Caudate nucleus (tissue), 63 donors: ENCODE measurements at places on chromosomes 4 and X.

DNA sequence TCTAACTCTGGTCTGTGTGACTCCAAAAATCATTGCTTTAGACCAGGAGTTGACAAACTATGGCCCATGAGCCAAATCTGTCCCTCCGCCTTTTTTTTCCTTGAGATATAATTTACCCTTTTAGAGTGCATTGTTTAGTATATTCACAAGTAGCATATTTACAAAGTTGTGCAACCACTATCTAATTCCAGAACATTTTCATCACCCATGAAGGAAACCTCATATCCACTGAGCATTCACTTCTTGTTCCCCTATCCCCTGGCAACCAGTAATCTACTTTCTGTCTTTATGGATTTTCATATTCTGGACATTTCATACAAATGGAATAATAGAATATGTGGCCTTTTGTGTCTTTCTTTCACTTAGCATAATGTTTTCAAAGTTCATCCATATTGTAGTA, 67.4 kb upstream of the CITED1 start:
- DNase-seq = no peak

DNA sequence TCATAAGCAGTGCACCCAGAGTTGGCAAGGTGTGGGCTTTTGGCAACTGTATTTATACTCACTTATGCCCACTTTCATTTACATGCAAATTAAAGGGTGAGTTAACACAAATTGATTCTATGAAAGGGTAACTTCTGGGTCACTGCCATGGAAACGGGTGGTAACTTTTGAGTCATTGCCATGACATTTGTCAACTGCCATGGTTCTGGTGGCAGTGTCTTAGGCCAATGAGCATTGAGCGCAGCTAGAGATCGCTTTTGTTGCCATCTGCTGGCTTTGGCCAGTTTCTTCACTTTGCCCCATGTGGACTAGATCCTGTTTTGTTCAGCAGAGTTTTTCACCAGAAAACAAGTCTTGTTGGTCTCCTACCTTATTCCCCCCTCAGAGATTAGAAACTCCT, 170.8 kb upstream of the NUDT6 start:
- no peak for DNase-seq

DNA sequence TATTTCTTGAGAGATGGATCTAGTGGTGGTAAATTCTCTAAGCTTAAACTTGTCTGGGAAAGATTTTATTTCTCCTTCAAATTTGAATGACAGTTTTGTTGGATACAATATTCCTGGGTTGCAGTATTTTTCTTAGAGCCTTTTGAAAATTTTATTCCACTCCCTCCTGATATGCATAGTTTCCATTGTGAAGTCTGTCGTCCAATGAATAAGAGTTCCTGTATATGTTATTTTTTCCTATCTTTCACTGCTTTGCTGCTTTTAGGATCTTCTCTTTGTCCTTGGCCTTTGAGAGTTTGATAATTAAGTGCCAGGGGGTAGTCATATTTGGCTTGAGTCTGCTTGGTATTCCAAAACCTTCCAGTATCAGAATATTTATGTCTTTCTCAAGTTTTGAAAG, 1156.4 kb upstream of the AGA start:
- DNase-seq = no peak

DNA sequence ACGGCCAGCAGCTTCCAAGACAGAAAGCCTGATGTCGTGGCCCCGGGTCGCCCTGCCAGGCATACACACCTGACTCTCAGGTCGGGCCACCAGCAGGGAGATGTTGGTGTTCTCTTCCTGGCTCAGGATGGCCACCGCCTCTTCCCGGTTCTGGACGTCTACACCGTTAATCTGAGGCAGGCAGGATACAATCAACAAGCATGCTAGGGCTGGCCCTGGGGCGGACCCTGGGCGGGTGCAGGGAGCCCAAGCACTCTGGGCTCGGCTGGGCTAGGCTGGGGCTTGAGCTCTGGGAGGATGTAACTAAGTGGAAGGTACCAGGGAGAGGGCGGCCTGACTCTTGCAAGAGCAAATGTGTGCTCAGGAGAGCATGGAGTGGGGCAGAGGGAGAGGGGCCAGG, 11.0 kb downstream of the SSR4 start:
- no peak for DNase-seq

- no peak for DNase-seq
Measured at GRCh38 chrX:118345045-118345463, 852 bp upstream of the WDR44 start.

GRCh38 chr4:17964576-17964975, 57.0 kb downstream of the LCORL start:
- no peak for DNase-seq

DNA sequence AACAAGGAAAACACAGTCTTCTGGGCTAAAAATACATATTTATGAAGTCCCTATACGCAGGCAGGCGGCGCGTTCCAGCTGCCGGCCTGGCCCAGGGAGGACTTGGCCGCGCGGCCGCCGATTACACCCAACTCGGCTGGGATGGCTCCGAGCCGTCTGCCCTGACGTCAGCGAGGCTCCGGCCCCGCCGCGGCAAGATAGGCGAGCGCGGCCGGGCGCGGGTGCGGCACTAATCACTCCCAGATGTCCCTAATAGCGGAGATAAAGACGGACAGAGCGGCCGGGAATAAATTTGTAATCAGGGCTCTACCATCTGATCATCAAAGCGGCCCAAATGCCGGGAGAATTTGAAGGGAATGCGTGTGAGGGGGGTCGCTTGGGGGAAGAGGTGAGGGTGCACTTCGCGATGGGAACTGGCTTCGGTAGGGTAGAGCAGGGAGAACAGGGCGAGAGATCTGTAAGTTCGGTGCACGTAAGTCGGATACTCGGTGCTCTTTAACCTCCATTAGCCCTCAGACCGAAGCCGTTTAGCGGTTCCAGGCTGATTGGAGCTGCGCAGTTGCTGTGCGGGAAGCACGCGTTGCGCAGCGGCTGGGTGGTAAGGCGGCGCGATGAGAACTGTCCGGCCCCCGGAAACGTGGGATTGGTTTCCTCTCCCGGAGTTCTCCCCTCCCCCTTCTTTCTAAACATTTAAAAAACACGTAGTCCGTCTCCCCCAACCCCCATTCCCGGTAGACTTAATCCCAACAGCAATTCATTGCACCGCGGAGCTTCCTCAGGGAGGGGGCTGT, 7.7 kb downstream of the HAND2 start:
- no peak for DNase-seq

DNA sequence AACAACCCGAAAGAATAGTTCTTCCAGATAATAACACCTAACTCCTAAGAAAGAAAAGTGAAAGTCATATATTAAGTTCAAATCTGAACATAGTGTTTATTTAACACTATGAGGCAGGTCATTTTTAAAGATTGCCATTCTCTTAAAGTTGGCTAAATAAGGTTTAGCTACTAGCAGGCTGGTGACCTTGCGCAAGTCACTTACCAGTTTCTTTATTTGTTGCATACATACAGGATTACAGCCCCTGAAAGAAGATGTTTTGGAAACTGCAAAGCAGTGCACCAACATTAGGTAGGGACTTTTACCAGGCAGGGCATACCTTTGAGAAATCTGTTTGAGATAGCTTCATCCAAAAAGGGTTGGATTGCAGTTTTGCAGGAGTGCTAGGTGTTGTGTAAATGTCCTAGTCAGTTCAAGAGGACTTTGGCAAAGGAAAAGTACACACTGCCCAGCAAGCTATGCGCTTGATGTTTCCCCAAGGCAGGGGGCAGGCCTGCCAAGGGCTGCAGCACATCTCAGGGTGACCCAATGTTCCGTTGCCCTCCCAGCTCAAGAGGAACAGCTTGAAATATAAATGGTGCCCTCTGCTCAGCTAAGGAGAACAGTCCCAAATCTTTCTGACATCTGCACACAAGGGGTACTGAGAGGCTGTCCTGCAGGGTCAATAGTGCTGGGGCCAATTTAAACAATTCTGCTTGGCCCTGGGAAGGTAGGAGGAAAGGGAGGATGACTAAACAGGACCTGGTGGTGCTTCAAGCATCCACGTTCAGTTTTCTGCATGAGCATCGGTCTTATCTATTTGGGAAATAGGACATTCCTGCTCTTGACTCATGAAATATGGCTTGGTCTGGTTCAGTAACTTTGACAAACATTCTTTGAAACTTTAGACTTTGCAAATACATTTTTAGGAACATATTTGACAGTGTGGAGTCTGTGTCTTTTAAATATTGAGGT, 130.8 kb downstream of the COL4A6 start:
- DNase-seq = no peak

DNA sequence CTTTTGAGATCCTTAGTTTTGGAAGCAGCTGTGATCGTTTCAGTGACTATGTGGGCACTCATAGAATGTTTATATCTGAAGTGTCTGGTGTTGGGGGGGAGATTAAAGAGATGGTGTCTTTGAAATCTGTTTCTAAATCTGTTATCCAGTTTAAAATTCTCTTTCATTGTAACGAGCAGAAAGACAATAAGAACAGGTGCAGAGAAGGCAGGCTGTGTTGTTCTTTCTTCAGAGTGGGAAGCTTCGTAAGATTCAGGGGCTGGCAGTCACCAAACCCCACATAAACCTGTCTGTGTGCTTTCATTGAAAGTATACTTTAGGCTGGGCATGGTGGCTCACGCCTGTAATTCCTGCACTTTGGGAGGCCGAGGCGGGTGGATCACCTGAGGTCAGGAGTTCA, 16.3 kb upstream of the DHRSX start:
- no peak for DNase-seq

- DNase-seq = no peak
Measured at GRCh38 chrX:68821616-68822015, 7.2 kb upstream of the EFNB1 start.

- DNase-seq = no peak
Measured at GRCh38 chr4:106316773-106317409, 541 bp downstream of the AIMP1 start.

DNA sequence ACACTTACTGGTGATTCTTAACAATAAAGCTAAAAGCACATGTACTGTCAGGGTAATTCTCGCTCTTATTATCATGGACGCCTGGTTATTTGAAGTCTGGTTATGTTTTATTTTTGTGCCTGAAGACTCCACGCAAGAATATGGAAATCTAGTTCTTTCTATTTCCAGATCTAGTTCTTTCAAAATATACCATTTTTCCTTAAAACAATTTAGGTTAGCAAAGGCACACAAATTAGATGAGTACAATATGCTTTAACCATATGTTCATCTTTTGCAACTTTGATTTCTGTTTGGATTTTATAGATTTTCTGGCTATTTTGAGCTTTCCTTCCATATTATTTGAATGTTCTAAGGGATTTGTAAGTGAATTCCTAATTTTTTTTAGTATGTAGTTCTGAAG, 1783.1 kb downstream of the PCDH7 start:
- no peak for DNase-seq

DNA sequence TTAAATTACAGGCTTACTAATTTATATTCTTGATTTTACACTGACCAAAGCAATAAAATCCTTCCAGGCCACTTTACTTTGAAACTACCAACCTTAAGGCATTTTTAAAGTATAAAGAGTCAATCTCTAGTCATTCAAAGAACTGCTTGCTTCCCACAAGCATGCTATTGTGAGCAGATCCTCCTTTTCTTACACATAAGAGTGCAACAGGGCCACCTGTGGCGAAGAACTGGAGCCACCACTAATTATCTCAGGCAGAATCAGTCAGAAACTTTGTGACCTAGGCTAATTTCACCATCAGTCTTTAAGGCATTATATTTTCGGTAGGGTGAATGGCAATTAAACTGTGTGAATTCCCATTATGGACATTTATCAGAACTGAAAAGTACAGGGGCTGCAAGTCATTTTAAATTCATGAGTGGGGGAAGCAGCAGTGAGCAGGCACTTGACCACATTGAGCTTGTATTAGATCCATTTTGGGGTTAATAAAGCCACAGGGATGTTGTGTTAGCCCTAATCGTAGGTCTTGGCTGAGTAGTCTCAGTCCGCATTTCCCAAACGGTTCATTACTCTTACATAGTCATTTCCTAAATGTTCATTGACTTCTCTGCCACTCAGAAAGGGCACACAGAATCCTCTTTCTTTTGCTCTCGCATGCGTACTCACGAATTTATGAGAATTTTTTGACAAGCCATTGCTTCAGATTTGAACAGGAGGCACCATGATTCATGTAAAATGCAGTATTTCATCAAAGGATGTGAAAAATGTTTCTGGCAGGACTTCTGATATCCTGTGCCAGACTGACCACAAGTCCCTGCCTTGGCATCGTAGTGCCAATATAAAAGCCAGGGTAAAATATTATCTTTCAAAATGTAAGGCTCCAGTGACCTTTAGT, 39.8 kb downstream of the NPY2R start:
- DNase-seq = no peak

- no peak for DNase-seq
Measured at GRCh38 chr4:188107931-188108843, 1.2 kb downstream of the TRIML2 start.

DNA sequence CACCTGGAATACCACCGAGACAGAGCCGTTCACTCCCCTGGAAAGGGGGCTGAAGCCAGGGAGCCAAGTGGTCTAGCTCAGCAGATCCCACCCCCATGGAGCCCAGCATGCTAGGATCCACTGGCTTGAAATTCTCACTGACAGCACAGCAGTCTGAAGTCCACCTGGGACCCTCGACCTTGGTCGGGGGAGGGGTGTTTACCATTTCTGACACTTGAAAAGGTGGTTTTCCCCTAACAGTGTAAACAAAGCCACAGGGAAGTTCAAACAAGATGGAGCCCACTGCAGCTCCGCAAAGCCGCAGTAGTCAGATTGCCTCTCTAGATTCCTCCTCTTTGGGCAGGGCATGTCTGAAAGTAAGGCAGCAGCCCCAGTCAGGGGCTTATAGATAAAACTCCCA, 243.2 kb downstream of the RASL11B start:
- DNase-seq = no peak
